ENCODE measurements at places on chromosomes 7 and 10.

- DNase-seq = no peak
Measured at GRCh38 chr7:81725812-81726127, 44.1 kb downstream of the HGF start.

GRCh38 chr10:71534568-71535194 is 138.0 kb downstream of the CDH23 start:
- no peak for DNase-seq

DNA sequence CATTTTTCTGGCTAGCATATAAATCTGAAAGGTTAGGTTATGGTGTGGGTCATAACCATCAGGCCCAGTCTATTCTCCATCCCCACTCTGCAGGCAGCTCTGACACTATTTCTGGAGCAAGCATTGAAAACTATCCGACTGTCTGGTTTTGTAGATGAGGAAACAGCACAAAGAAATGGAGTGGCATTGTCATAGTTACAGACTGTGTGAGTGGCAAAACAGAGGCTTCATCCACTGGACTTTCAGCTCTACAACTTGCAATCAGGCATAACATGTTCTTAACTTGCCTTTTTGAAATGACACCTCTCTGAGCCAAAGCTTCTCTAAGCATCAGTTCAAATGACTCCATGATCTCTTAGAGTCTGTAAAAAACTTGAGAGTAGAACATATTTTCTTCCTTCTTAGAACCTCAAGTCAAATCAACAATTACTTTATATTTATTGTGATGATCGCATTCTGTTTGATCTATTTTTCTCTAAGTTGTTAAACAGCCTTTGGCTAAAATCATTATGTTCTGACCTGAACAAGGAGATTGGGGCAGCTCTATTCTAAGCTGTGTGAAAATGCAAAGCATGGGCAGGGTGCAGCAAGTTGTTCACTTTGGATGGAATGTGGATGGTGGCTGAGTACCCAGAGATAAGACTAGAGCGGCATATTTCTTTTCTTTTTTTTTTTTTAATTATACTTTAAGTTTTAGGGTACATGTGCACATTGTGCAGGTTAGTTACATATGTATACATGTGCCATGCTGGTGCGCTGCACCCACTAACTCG is 68.5 kb downstream of the LRRC4 start:
- DNase-seq = no peak

DNA sequence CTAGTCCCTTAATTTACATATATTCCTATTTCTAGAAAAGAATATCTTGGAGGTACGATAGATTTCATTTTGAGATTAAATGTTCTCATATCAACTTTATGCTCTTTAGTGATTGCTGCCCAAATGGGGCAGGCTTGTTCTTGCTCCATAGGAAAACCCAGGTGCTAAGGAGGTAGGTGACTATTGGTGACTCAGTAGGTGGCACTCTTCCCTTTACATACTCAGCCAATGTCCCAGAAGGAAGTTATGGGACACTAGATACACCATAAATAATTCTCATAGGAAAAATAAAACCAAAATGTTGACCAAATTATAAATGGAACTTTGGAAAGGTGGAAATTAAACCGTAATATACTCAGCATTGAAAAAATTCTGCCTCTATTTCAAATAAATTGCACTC is 4.0 kb downstream of the SKAP2 start:
- no peak for DNase-seq

GRCh38 chr10:75612904-75613684 is 181.7 kb downstream of the LRMDA start:
- no peak for DNase-seq

DNA sequence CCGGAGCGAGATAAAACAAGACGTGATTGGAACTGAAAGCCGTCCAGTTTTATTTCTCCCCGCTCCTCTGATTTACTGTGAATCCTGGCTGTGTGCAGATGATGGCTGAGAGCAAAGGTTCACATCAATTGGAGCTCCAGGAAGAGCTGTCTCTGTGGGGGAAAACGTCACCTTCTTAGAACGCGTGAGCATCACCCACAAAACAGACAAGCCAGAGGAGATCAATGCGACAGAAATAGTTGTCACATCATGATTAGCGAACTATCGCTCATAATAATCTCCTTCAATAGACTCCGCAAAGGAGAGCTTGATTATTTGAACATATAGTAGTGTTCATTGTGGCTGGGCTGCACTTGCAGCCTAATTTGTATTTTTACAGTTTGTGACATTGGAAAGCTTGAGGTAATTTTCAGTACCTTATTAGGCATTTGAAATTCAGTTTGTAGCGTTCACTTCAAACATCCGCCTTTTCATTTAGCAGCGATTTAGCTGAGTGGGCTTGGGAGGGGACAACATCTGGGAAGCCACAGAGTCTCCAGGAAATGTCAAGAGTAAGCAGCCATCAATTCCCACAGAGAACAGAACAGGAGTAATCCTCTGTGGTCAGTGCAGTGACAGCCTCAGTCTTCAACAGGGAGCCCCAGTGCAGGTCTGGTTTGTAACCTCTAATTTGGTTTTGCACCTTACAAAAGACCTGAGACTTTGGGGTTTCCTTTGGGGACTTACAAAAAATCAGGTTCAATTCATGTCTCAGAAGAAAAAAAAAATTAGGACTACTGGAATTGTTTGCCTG is 276.8 kb upstream of the PFKP start:
- no peak for DNase-seq

GRCh38 chr7:12866207-12866606 is 178.8 kb downstream of the ARL4A start:
- no peak for DNase-seq

DNA sequence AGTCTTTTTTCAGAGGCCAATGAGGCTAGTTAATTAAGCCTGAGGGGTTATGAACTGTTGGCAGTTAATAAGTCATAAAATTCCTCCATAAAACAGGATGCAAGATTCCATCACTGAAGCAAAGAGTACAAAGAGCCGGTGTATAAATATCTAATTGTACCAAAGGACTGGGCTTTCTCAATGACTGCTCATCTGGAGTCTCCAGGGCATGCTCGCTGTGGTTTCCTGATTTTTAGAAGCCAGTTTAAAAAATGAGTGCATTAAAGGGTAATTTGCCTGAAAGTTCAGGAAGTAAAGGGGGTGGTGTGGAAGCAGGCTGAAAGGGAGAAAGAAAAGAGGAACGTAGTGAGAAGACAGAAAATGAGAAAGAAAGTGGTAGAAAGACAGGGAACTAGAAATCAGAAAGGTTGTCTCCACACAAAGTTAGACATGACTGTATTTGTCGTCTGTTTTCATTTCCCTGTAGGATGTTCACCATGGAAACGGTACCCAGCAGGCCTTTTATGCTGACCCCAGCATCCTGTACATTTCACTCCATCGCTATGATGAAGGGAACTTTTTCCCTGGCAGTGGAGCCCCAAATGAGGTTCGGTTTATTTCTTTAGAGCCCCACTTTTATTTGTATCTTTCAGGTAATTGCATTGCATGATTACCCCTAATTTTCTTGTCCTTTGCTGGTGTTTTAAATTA is 282.3 kb downstream of the TWIST1 start:
- no peak for DNase-seq

- DNase-seq = no peak
Measured at GRCh38 chr7:146090023-146090645, 26.5 kb upstream of the CNTNAP2 start.

GRCh38 chr10:125118011-125118611 is 42.3 kb downstream of the CTBP2 start:
- peak; percentile 63 for DNase-seq

GRCh38 chr10:124016804-124017375 is 76.5 kb downstream of the CHST15 start:
- DNase-seq = no peak

DNA sequence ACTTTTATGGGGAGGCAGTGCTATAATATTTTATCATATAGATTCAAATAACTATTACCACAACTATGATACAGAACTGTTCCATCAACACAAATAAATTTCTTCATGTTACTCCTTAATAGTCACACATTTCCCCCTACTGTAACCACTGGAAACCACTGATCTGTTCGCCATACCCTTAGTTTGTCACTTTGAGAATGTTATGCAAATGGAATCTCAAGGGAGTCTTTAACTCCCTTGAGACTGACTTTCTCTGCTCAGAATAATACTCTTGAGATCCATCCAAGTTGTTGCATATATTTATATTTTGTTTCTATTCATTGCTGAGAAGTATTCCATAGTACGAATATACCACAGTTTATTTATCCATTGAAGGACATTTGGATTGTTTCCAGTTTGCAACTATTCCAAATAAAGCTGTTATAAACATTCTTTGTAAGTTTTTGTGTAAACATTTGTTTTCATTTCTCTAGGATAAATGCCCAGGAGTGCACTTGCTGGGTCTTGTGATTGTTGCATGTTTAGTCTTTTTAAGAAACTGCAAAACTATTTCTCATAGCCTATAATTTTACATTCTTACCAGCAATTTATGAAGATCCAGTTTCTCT is 19.7 kb upstream of the PON2 start:
- DNase-seq = no peak
